PC-3 (cell line): ENCODE measurements at places on chromosomes 4 and X.

DNA sequence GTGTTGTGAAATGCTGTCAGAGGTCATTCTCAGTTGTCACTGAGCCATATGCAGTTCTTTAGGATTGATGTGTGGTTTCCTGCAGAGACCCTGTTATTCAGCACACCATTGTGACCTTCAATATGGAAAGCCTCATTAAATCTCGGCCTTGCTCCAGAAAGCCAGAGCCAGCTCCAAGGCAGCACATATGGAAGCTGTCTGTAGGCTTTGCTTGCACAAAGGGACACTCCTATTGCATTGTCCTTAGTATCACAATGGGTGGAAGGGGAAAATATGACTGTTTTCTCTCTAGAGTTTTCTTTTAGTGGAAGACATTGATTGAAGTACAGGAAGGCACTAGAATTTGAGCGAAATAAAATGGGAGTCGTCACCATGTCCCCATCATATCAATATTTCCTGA is 179.0 kb downstream of the CEP135 start:
- no peak overlapping the region for H3K27ac ChIP-seq
- H3K4me3 ChIP-seq, result no peak overlapping the region
- H3K36me3 ChIP-seq, result no peaks in the 10 kb centered on the region

DNA sequence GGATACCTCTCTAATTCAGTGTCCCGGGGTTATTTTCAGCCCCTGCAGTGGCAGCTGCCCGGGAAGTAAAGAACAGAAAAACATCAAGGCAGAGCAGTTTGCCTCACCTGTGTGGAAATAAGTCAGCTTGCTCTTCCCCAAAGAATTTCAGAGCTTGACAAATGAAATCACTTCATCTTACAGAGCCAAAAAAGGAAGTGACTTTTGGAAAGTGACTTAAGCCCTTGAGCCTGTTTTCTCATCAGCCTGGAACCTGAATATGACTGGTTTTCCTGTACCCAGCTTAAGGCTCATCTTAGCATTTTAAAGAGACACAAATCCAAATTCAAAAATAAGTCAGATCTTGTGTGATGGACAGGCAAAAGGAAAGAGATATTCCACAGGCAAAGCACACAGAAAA is 211.6 kb downstream of the RCHY1 start:
- H3K4me3 ChIP-seq, result no peak overlapping the region
- 0 out of 2 replicates have a peak, but pooled peaks cover 7% of the 10 kb centered on the region for H3K27me3 ChIP-seq
- no peak overlapping the region for H3K27ac ChIP-seq
- no peaks in the 10 kb centered on the region for H3K4me1 ChIP-seq

DNA sequence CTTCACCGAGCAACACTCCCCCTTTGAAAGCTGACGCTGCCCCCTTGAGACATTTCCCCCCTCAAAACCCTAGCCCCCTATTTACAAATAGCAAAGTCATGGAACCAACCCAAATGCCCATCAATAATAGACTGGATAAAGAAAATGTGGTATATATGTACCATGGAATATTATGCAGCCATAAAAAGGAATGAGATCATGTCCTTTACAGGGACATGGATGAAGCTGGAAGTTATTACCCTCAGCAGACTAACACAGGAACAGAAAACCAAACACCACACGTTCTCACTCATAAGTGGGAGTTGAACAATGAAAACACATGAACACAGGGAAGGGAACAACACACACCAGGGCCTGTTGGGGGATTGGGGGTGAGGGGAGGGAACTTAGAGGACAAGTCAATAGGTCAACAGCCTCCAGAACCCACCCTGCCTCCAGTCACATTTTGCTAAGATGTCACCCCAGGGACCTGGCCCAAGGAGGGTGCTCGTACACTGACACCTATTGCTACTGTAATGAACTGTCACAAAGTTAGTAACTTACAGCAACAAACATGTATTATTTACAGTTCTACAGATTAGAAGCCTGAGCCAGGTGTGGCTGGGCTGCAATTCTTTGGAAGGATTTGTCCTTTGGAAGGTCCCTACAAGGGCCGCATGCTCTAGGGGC is 20.6 kb downstream of the SCD5 start:
- H3K4me3 ChIP-seq, result no peak overlapping the region
- H3K27ac ChIP-seq, result no peak overlapping the region
- H3K27me3 ChIP-seq, result no peaks in the 10 kb centered on the region
- H3K4me1 ChIP-seq, result no peaks in the 10 kb centered on the region
- H3K36me3 ChIP-seq, result no peaks in the 10 kb centered on the region

- peaks cover 24% of the 10 kb centered on the region for H3K4me1 ChIP-seq
- H3K27ac ChIP-seq, result no peak overlapping the region
- no peak overlapping the region for H3K4me3 ChIP-seq
- no peaks in the 10 kb centered on the region for H3K27me3 ChIP-seq
- no peak for DNase-seq
These were observed 11.7 kb upstream of the CLNK start for GRCh38 chr4:10696253-10696652.

GRCh38 chrX:124030520-124030919 is 69.0 kb downstream of the STAG2 start:
- peaks cover 8% of the 10 kb centered on the region; the same call in 1 of the 2 replicates for H3K36me3 ChIP-seq
- no peaks in the 10 kb centered on the region for H3K27me3 ChIP-seq
- H3K27ac ChIP-seq, result no peak overlapping the region
- H3K4me3 ChIP-seq, result no peak overlapping the region
- no peak for DNase-seq
- peaks cover 42% of the 10 kb centered on the region for H3K4me1 ChIP-seq

- H3K4me3 ChIP-seq, result no peak overlapping the region
- H3K36me3 ChIP-seq, result no peaks in the 10 kb centered on the region
- H3K4me1 ChIP-seq, result no peaks in the 10 kb centered on the region
- DNase-seq, result no peak
- H3K27me3 ChIP-seq, result no peaks in the 10 kb centered on the region
These were observed 132.8 kb downstream of the BMPR1B start for GRCh38 chr4:94890579-94890978.

DNA sequence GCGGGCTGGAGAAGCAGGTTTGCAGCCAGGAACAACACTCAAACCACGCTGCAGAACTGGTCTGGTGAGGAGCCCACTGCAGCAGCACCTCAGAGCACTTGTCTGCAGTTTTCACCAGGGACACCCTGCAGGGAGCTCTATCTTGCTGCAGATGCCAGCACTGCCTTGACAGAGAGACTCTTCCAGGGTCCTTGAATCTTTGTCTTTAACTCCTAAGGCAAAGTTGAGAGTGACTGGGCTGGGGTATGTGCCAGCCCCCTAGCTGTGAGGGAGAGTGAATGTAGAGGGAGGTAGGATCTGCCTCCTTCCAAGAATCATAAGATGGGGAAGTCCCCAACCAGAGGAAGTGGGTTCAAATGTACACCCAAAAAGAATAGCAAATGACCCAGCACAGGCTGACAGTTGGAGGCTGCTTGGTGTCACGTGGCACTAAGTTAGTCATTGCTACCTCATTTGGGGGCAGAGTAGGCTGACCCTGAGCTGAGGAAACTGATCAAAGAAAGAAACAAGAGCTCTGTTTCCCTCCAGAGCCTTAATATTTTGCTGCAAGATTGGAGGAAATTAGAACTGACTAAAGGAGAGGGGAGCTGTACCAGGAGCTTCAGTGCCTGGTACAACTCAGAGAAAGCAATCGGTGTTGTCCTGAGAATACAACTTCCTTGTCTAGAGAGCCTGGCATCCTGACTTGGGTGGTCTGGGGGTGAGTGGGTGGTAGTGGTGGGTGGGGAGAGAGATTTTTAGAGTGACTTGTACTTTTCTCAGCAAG is 28.2 kb upstream of the HUWE1 start:
- H3K4me1 ChIP-seq, result peaks cover 59% of the 10 kb centered on the region
- peak overlapping the region; percentile 89 for H3K27ac ChIP-seq
- DNase-seq, result peak; percentile 89
- H3K36me3 ChIP-seq, result no peaks in the 10 kb centered on the region
- H3K27me3 ChIP-seq, result no peaks in the 10 kb centered on the region

GRCh38 chr4:158162631-158163030 is 10.2 kb downstream of the GASK1B start:
- H3K36me3 ChIP-seq, result no peaks in the 10 kb centered on the region
- no peak for DNase-seq
- peaks cover 14% of the 10 kb centered on the region for H3K4me1 ChIP-seq
- no peak overlapping the region for H3K27ac ChIP-seq
- H3K27me3 ChIP-seq, result no peaks in the 10 kb centered on the region
- H3K4me3 ChIP-seq, result no peak overlapping the region

- DNase-seq, result no peak
- H3K36me3 ChIP-seq, result no peaks in the 10 kb centered on the region
- no peak overlapping the region for H3K27ac ChIP-seq
- no peak overlapping the region for H3K4me3 ChIP-seq
- H3K4me1 ChIP-seq, result no peaks in the 10 kb centered on the region
- H3K27me3 ChIP-seq, result no peaks in the 10 kb centered on the region
These were observed 4.9 kb upstream of the TLR10 start for GRCh38 chr4:38787693-38788092.

DNA sequence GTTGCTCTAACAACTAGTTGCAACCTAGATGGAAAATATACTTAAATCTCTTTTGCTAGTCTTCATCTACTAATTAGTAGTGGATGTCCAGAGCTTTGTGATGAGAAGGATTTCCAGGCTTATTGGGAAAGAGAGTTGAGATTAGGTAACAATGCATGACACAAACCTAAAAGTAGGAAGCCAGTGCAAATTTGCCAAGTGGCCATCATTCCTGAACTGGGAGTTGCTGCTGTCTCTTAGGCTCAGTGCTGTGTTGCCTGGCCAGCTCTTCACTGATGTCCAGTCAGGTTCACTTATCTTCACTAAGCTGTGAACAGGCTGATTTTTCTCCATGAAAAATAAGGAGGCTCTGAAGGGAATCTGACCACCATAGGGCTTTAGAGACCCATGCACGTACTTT is 105.6 kb upstream of the AMOT start:
- no peaks in the 10 kb centered on the region for H3K27me3 ChIP-seq
- H3K27ac ChIP-seq, result no peak overlapping the region
- no peak overlapping the region for H3K4me3 ChIP-seq
- no peak for DNase-seq

GRCh38 chrX:150464001-150464400 is 100.9 kb downstream of the MAMLD1 start:
- H3K27me3 ChIP-seq, result no peaks in the 10 kb centered on the region
- no peak for DNase-seq
- H3K4me3 ChIP-seq, result no peak overlapping the region
- H3K4me1 ChIP-seq, result no peaks in the 10 kb centered on the region

DNA sequence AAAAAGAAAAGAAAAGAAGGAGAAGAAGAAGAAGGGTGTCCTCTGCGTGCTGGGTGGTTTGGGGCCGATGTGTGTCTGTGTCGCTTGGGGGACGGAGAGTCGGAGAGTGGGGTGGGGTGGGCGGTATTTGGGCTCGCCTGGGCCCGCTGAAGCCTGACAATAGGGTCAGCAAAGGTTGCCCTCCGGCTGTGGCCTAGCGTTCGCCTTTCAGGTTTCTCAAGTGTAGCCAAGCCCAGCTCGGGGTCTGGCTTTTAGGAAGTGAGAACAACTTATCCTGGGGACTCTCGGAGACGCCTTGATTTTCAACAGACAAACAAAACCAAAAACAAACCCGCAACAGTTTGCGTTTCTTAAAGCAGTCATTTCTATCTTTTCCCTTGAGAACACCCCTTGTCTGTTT is 4.1 kb upstream of the SOX3 start:
- no peak overlapping the region for H3K27ac ChIP-seq
- H3K36me3 ChIP-seq, result no peaks in the 10 kb centered on the region
- peaks cover 16% of the 10 kb centered on the region for H3K4me1 ChIP-seq
- H3K27me3 ChIP-seq, result peaks cover 68% of the 10 kb centered on the region

GRCh38 chr4:145338568-145338967 is 143.1 kb upstream of the SMAD1 start:
- no peak overlapping the region for H3K27ac ChIP-seq
- H3K4me3 ChIP-seq, result no peak overlapping the region
- no peaks in the 10 kb centered on the region for H3K27me3 ChIP-seq
- DNase-seq, result no peak

DNA sequence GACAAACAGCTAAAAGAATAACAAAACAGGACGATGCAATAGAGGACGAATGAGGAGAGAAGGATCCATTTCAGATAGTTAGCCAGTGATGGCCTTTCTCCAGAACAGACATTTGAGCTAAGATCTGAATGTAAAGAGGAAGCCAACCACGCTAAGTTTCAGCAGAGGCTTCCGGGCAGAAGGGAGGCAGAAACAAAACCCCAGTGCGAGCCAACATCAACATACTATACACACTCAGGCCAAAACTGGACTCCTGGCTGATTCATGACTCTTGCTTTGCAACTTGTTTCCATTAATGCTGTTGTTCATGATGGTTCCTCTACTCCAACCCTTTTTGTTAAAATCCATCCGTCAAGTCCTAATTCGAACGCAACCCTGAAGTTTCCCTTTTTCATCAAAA is 730.3 kb downstream of the TRIML1 start:
- no peaks in the 10 kb centered on the region for H3K27me3 ChIP-seq
- DNase-seq, result no peak
- no peaks in the 10 kb centered on the region for H3K36me3 ChIP-seq
- no peaks in the 10 kb centered on the region for H3K4me1 ChIP-seq
- no peak overlapping the region for H3K4me3 ChIP-seq

DNA sequence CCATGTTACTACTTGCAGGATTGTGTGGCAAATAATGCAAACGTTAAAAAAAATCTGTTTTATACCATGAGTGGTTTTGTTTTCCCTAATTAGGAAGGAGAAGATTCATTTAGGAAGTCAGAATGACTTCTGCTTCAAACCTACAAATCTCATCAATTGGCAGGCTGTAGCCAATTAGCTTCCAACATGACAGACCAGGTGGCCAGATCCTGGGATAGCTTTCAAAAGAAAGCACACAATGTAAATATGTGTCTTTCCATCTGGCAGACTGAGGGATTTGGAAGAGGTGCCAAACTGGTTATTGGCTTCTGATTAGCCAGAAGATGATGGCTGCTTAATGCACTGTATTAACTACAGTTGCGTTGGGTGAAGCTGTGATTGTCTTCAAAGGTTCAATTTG is 432.8 kb downstream of the ANKRD50 start:
- H3K27ac ChIP-seq, result no peak overlapping the region
- no peak overlapping the region for H3K4me3 ChIP-seq
- no peaks in the 10 kb centered on the region for H3K36me3 ChIP-seq
- peak; percentile 29 for DNase-seq
- no peaks in the 10 kb centered on the region for H3K27me3 ChIP-seq

GRCh38 chr4:70269674-70270073 is 27.3 kb downstream of the CSN3 start:
- H3K4me3 ChIP-seq, result no peak overlapping the region
- H3K4me1 ChIP-seq, result no peaks in the 10 kb centered on the region
- no peaks in the 10 kb centered on the region for H3K36me3 ChIP-seq
- DNase-seq, result peak; percentile 50

GRCh38 chr4:94841864-94842221 is 84.1 kb downstream of the BMPR1B start:
- no peak overlapping the region for H3K27ac ChIP-seq
- DNase-seq, result no peak
- no peak overlapping the region for H3K4me3 ChIP-seq
- H3K36me3 ChIP-seq, result no peaks in the 10 kb centered on the region
- H3K27me3 ChIP-seq, result no peaks in the 10 kb centered on the region
- no peaks in the 10 kb centered on the region for H3K4me1 ChIP-seq

- H3K4me3 ChIP-seq, result peak overlapping the region; percentile 11; the same call in 1 of the 2 replicates
- no peaks in the 10 kb centered on the region for H3K36me3 ChIP-seq
- peak; percentile 63 for DNase-seq
- H3K4me1 ChIP-seq, result peaks cover 9% of the 10 kb centered on the region
These were observed 63.8 kb upstream of the ANXA10 start for GRCh38 chr4:168028568-168028967.

- H3K36me3 ChIP-seq, result no peaks in the 10 kb centered on the region
- no peaks in the 10 kb centered on the region for H3K27me3 ChIP-seq
- no peaks in the 10 kb centered on the region for H3K4me1 ChIP-seq
- DNase-seq, result no peak
These were observed 16.2 kb upstream of the AFF1 start for GRCh38 chr4:86918539-86919072.
